ENCODE measurements at places on chromosomes 11 and 22. TPM values are rescaled to one million over a fixed set of nuclear protein-coding genes. Genes with fewer than 3 reads are reported as not detected.

DNA sequence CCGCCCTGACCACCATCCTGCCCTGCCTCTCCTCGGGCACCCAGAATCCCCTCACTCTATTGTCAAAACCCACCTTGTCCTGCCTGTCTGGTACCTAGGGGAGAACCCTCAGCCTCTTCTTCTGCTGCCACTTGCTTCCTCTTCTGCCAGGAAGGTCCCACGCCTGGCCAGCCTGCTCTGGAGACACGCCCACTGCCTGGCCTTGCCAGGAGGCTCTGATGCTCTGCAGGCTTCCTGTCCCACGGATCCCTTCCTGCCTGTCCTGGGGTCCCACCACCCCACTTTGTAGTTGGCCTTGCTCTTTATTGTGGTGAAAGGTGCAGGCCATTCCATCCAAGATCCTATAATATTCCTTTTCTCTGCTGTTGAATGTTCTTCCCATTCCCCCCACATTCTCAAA, 63.4 kb downstream of the BMAL1 start:
- H3K27me3 ChIP-seq = no peaks in the 10 kb centered on the region
- no peak overlapping the region for H3K4me3 ChIP-seq
- H3K36me3 ChIP-seq = no peaks in the 10 kb centered on the region
- DNase-seq = no peak

DNA sequence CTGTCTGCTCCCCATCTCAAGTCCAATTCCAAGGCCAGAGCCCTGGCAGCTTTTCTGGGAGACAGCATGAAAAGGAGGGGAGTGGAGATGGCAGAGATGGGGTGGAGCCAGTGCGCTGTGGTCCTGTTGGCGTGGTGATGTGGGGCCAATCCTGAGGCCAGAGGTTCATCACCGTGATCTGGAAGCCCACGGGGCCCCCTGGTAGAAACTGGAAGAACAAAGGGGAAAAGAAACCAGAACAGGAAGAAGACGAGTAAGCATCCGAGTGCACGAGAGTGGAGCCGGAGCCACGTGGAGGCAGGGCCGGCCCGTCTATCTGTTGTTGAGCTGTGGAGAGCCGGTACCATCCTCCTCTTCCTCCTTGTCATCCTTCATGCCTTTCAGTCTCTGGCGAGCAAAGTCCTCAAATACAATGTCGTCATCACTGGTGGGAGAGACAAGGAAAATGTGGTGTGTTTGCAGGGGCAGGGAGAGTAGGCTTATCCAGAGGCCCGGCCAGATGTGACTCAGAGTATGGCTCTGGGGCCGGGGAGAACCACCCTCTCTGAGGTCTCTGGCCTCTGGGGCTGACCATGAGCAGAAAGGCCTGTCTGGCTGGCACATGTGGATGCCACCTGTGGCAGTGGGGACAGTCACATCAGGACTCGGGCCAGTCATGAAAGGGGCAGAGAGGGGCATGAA, 25.4 kb downstream of the TPBGL start:
- no peak overlapping the region for H3K27ac ChIP-seq
- H3K4me1 ChIP-seq = no peaks in the 10 kb centered on the region
- DNase-seq = no peak
- H3K4me3 ChIP-seq = no peak overlapping the region
- H3K36me3 ChIP-seq = peaks cover 4% of the 10 kb centered on the region

DNA sequence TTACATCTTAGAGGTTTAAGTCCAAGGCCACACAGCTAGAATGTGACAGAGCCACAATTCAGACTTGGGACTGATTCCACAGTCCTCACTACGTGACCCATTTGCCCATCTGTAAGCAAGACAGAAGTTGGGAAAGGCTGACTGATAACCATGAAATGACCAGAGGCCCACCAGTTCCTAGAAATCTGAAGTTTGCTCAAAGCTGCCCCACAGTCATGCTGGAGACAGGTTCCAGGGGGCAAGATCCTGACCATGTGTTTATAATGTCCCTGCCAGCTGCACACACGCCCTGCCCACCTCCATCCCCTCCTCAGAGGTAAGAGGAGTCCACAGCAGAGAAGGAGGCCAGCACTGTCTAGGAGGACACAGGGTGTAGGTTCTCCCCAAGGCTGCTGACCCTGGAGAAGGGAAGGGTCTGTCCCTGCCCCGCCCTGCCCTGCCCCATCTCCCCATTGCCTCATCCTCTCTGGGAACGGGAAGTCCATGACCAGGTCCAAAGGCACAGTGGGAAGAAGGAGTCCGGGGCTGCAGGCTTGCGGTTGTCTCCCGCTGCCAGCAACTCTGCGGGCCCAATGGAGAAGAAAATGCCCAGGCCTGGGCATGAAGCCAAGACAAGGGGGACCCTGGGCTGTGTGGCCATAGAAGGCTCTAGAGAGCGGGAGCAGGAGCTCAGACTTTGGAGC, 11.9 kb upstream of the OAF start:
- no peak overlapping the region for H3K27ac ChIP-seq
- H3K36me3 ChIP-seq = no peaks in the 10 kb centered on the region
- no peaks in the 10 kb centered on the region for H3K4me1 ChIP-seq
- H3K4me3 ChIP-seq = no peak overlapping the region
- no peaks in the 10 kb centered on the region for H3K27me3 ChIP-seq
- DNase-seq = no peak

GRCh38 chr11:106471276-106471675, 393.8 kb downstream of the AASDHPPT start:
- H3K4me1 ChIP-seq = peaks cover 25% of the 10 kb centered on the region
- H3K36me3 ChIP-seq = no peaks in the 10 kb centered on the region
- no peaks in the 10 kb centered on the region for H3K27me3 ChIP-seq
- no peak overlapping the region for H3K4me3 ChIP-seq

DNA sequence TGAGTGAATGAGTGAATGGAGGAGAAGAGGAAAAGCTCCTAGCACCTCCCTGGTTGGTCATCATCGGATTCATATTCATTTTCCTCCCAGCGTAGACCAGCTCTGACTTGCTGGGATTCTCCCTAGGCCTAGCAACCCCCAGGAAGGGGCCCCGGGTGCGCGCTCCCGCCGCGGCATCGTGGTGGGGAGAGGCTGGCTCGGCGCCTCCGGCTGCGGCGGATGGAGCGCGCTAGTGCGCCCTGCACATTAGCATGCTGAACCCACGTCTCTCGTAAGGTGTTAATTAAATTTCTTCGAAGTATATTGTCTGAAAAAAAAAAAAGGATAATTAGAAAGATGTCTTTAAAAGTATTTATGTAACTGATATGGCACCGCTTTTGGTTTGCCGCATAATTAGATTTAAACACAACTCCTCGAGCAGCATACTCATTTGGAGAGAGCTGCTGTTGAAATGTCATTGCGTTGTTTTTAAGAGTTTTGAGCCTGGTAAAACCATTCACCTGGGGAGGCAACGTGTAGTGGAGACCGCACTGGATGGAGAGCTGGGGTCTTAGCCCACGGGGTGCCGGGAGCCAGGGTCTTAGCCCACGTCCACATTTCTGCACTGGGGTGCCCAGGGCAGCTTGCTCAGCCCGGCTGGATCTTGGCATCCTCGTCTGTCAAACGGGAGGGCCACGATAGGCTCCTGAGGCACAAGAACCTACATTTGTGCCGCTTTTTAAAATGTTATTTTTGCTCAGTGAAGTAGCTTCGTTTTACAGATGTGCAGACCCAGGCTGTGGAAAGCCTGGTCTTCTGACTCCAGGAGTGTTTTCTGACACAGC, 21.8 kb downstream of the MPPED1 start:
- H3K36me3 ChIP-seq = no peaks in the 10 kb centered on the region
- H3K4me3 ChIP-seq = no peak overlapping the region
- no peak for DNase-seq
- no peak overlapping the region for H3K27ac ChIP-seq
- H3K27me3 ChIP-seq = no peaks in the 10 kb centered on the region

- H3K27me3 ChIP-seq = no peaks in the 10 kb centered on the region
- DNase-seq = no peak
- H3K27ac ChIP-seq = no peak overlapping the region
- H3K4me1 ChIP-seq = peaks cover 5% of the 10 kb centered on the region
- H3K4me3 ChIP-seq = no peak overlapping the region
Observed at GRCh38 chr11:69352715-69353319, 58.9 kb downstream of the MYEOV start.

- DNase-seq = no peak
- no peaks in the 10 kb centered on the region for H3K36me3 ChIP-seq
- H3K4me3 ChIP-seq = no peak overlapping the region
- H3K4me1 ChIP-seq = peaks cover 25% of the 10 kb centered on the region
Observed at GRCh38 chr11:116972691-116973090, 125.5 kb downstream of the SIK3 start.

GRCh38 chr11:36376888-36377758, 81.0 kb downstream of the PRR5L start:
- H3K4me3 ChIP-seq = no peak overlapping the region
- H3K27ac ChIP-seq = peak overlapping the region; percentile 33
- no peaks in the 10 kb centered on the region for H3K36me3 ChIP-seq
- DNase-seq = peak; percentile 36
- no peaks in the 10 kb centered on the region for H3K27me3 ChIP-seq
- peaks cover 28% of the 10 kb centered on the region for H3K4me1 ChIP-seq

- DNase-seq = no peak
- H3K36me3 ChIP-seq = no peaks in the 10 kb centered on the region
- no peaks in the 10 kb centered on the region for H3K4me1 ChIP-seq
- H3K27me3 ChIP-seq = no peaks in the 10 kb centered on the region
Observed at GRCh38 chr22:48310289-48310688, 1517.4 kb downstream of the BRD1 start.

The DAGLA gene
- 7.0 TPM for total RNA-seq

The PC gene
- 81.7 TPM for total RNA-seq

The SERPIND1 gene
- not detected for total RNA-seq

The PAMR1 gene
- 0.99 TPM for total RNA-seq

The VSTM5 gene
- not detected for total RNA-seq

The B4GAT1 gene
- 20.8 TPM for total RNA-seq

Measured in body of pancreas (tissue), 4 donors.